Stimulated activated CD8-positive, alpha-beta memory T cell treated with anti-CD3 and anti-CD28 coated beads, Interleukin-12 subunit alpha, Interleukin-12 subunit beta, amount 100 ng/mL, for 4 hours (primary cell): ENCODE measurements at places on chromosomes 13 and 19.

GRCh38 chr19:33458807-33459206 is 62.8 kb downstream of the PEPD start:
- DNase-seq: no peak

GRCh38 chr13:101529422-101529821 is 76.9 kb downstream of the ITGBL1 start:
- no peak for DNase-seq

DNA sequence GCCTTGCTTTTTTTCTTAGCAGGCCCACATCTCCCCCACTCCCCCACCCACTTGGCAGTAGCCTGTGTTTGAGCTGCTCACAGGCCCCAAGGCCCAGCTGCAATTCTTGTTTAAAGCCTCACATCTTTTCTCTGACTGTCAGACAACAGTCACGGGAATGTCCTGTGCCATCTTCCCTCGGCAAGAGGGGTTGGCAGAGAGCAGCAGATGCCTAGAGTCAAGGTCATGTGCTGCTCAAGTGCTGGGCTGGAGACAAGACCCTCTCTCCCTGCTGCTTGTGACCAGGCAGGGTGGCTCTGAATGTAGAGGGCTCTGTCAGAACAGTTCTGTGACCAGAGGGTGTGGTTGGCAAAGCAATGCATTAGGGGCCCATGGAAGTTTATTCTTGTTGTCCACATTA is 47.4 kb downstream of the BBC3 start:
- no peak for DNase-seq

DNA sequence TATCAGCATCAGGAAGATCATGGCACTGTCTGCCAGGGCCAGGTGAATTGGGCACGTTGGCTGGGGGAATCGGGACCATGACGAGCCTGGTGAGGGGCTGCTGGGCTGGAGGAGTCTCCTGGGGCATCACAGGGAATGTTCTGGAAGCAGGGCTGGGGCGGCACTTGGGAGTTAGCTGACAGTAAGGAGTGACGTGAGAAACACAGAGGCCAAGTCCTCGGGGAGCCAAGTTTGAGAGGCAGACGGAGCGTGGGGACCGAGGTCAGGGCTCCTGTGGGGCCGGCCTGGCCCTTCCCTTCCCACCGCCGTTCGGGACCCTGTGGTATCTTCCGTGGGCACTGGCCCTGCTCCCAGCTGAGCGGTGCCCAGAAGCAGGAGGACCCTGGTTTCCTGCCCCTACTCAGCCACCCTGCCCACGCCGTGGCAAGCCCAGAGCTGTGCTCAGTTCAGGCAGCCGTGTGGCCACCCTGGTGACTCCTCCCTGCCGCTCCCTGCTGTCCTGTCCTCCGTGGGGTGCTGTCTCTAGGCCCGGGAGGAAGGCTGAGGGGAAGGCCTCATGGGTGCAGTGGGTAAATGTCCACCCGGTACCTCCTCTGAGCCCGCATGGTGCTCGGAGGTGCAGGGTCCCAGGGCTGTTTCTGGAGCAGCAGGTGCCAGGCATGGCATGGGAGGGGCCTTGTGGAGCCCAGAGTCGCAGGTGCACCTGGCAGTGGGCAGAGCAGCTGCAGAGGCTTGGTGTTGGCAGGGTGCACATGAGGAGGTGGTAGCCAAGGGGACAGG is 25.2 kb downstream of the CRTC1 start:
- DNase-seq: no peak

- no peak for DNase-seq
Observed at GRCh38 chr13:33842986-33843385, 25.0 kb downstream of the RFC3 start.

DNA sequence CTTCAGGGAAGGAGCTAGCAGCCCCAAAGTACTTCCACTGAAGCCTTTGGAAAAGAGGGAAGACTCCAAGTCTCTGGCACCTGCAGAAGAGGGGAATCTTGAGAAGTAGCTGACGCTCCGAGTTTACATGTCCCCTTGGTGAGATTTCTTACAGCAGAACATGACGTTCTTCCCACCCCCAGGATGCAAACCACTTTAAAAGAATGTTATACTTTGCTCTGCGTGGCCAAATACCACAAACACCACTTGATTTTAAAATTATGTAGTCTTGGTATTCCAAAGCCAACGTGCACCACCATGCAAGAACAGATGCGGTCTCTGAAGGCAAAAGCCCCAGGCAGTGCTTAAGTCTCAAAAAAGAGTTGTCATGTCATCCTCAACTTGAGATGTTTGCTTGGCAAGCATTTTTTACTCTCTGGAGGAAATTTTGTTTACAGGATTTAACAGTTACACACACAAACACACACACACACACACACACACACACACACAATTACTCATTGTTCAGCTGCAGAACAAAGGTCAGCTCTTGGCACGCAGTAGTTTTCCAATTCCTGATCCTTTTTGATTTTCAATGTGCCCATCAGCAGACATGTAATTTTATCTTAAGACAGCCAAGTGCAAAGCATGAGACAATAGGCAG is 106.1 kb downstream of the RGCC start:
- DNase-seq: no peak

- DNase-seq: no peak
Observed at GRCh38 chr19:7214324-7215089, 79.7 kb downstream of the INSR start.
